A549 treated with Mapracorat at 1 μM for 4 hours (cell line): ENCODE measurements at places on chromosomes 12 and 14. TPM values are rescaled to one million over a fixed set of nuclear protein-coding genes. Genes with fewer than 3 reads are reported as not detected.

The BCL2L14 gene
- total RNA-seq: not detected in 5 replicates

The PRH1 gene
- 1.8 to 3.9 TPM (median 2.8 TPM) in 5 replicates for total RNA-seq

The RIMKLB gene
- 18.5 to 22.9 TPM (median 19.6 TPM) in 5 replicates for total RNA-seq

The IFNG-AS1 gene
- not detected in 5 replicates for total RNA-seq

The INSM2 gene
- total RNA-seq: 0.06 to 0.12 TPM (median 0.08 TPM) in 3 of 5 replicates, not detected in the others

The TMEM253 gene
- 0.64 to 1.1 TPM (median 0.76 TPM) in 5 replicates for total RNA-seq

The LBHD2 gene
- 0.21 to 0.56 TPM (median 0.26 TPM) in 4 of 5 replicates, not detected in the other for total RNA-seq

The MORN3 gene
- 0.10 to 0.34 TPM (median 0.30 TPM) in 5 replicates for total RNA-seq

The OXA1L gene
- 154 to 166 TPM (median 161 TPM) in 5 replicates for total RNA-seq

The OTX2 gene
- total RNA-seq: not detected in 5 replicates

The GARIN6 gene
- total RNA-seq: not detected in 5 replicates

The HOXC13 gene
- 18.5 to 27.6 TPM (median 21.5 TPM) in 5 replicates for total RNA-seq

The SOX5 gene
- total RNA-seq: not detected in 5 replicates

The CCDC38 gene
- 0.07 to 0.11 TPM (median 0.09 TPM) in 5 replicates for total RNA-seq
